EH (cell line): ENCODE measurements at places on chromosomes 2 and 18.
A peak's percentile ranks its signal among the peaks of the same experiment; 100 is the strongest.

- no peak for DNase-seq
Measured at GRCh38 chr2:176556373-176556772, 287.1 kb downstream of the MTX2 start.

GRCh38 chr2:58010599-58010998, 36.0 kb upstream of the VRK2 start:
- DNase-seq = no peak

GRCh38 chr2:197286805-197287595, 23.6 kb downstream of the ANKRD44 start:
- peak; percentile 95 for DNase-seq

- peak; percentile 11 for DNase-seq
Measured at GRCh38 chr2:144325086-144325485, 194.8 kb downstream of the ZEB2 start.

DNA sequence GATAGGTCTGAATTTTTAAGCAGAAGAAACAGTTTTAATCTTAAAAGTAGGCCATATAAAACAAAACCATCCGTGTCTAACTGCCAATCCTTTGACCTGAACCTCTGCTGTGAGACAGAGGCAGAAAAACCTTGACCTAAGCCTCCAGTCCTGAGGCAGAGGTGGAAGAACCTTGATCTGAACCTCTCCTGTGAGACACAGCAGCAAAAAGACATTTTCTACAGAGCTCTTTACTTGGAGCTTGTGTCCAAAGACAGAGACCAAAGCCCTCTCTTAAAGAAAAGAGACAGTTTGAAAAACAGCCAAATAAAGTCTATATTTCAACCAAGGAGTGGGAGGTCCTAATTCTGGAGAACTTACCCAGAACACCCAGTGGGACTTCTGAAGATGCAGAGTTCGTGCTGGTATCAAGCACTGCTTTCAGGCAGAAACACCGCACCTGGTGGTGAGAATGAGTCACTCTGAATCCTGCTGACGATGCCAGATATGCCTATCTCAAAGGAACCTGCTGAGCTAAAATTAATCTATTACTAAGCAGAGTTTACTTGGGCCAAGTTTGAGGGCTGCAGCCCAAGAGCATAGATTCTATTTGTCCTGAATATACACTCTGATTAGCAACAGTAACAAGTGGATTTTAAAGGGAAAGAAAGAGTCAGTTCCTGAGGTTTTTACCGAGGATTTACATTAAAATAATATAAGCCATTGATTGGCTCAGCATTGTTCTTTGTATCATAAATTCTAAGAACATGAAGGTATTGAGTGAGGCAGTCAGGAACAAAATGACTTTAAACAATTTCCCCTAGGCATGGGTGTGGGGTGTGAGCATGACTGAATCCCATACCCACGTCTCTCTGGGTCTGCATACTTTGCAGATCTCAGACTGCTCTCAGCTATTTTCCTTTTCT, 806.4 kb downstream of the TRIB2 start:
- no peak for DNase-seq

DNA sequence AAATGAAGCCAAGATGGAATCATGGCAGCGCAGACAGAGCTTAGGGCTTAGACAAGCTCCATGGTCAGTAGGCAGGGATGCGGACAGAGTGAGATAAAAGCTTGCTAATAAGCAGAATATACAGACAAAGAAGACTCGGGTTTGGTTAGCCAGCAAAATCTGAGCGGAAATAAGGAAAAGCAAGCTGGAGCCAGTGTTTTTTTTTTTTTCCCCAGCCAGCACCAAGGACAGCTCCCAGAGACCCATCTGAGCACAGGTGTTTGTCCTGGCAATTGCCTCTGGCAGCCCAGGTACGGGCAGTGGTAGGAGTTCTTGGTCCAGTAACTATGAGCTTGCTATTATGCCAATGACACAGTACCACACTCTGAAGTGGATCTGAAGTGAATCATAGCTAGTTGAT, 187.6 kb downstream of the ADCYAP1 start:
- DNase-seq = no peak

DNA sequence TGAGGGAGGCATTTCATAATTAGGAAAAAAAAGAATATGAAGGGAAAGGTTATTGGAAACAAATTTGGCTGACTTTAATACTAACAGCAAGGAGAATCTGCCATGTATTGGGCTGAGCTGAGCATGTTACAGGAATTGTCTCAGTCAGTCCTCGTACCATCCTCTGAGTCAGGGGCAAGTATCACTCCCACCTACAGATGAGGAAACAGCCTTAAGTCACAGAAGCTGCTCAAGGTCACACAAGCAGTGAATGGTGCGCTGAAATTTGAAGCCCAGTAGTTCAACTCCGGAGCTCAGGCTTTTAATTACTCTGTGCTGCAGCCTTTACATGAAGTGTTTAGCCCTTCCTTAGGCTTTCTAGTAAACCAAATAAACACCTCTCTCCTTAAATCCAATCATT, 17.3 kb downstream of the PROKR1 start:
- no peak for DNase-seq

DNA sequence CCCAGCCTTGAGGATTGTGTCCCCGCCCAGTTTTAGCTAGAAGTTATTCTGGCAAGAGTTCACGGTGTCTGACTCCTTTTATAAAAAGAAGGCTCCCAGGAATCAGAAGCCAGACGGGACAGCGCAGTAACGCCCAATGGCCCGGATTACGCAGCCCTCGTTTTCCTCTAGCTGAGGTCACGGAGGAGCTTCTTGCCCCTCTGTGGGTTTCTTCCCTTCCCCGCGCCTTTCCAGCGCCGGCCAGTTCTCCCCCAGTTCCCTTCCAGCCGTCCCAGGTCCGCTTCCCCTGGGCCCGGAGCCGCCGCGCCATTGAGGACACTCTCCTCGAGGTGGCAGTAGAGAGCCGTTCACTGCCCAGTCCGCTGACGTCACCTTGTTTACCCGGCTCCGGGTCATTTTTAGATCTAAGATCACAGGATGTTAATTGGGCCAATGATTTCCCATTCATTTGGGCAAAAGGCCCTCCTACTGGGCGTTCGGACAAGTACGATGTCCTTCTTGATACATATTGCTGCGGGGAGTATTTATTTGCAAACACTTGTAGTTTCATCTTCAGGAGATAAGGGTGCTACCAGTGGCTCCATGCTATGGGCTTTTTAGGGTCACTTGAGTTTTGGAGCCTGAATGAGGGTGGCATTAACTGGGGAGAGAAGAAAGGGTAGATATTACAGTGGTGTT, 81.5 kb upstream of the PPM1B start:
- DNase-seq = peak; percentile 78

GRCh38 chr2:73004466-73004865, 67.0 kb downstream of the SFXN5 start:
- DNase-seq = no peak

GRCh38 chr2:95296011-95296410, 1.1 kb upstream of the KCNIP3 start:
- DNase-seq = no peak

DNA sequence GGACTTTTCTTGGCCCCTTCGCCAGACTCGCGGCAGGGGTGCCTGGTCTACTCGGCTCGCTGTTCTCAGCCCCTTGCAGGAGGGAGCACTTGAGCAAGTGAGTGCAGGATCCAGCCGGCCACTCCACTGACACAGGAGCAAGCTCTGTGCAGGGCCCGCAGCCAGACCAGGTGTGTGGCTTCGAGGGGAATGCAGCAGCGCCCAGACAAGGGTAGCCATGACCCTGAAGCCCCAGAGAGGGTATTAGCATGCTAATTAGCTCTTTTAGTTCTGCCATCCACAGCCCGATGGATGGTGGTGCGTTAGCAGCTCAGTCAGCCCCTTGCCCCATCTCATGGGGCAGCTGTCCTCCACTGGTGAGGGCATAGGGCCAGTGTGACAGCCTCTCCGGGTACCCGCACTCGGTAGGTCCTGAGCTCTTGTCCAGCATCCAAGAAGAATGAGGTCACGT, 103.2 kb upstream of the HS6ST1 start:
- no peak for DNase-seq

DNA sequence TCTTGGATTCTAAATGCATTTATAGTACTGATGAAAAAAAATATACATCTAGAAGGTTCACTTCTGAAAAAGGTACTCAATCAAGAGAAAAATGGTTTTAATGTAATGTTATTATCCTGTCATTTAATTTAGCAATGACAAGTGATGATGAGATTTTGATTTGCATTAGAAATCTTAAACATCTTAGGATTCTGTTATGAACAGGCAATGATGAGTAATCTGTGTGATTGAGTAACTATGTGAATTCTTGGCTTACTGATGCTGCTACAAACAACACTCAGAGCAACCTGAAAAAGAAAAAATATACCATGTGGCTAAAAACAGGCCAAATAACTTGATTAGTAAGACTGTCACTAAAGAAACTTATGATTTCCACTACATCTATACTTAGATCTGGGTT, 30.1 kb downstream of the RBKS start:
- peak; percentile 82 for DNase-seq

DNA sequence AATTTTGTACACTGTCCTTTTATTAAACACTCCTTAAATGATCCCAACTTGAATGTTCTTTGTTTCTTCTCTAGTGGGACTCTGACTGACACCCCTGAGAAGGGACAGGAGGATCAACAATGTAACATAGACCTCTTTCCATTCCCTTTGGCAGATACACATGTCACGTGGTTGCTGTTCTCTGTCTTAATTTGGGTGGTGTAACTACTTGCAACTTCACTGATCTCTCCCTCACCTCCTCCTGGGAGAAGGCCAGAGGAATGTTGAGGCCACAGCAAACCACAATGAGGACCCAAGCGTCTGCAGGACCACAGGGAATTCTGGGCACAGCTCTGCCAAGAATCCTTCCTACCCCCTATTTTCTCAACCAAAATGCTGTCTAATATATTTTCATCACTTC, 205.6 kb downstream of the RTP5 start:
- peak; percentile 75 for DNase-seq

DNA sequence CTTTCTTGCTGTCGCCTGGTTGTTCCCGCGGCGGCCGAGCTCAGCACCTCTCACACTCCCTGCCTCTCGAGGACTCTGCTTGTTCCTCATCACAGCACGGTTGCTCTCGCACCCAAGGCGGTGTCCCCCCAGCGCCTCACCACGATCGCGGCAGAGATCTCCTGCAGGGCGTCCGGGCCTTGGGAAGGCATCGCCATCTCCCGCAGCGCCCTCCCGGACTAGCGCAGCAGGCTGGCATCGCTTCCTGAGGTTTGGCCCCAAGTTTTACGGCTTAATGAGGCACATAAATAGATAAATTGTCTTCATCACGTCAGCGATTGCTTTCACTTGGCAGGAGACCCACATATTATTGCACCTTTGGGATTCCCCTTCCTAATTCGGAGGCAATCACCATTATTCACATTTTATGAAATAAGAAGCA, 125.4 kb downstream of the RGPD3 start:
- DNase-seq = no peak

GRCh38 chr2:185219981-185220380, 518.6 kb upstream of the FSIP2 start:
- DNase-seq = no peak

GRCh38 chr18:10063489-10063888, 149.7 kb downstream of the VAPA start:
- no peak for DNase-seq

GRCh38 chr2:216601632-216602409, 31.4 kb upstream of the IGFBP2 start:
- no peak for DNase-seq

- DNase-seq = no peak
Measured at GRCh38 chr2:122216901-122217300, 461.4 kb downstream of the TSN start.

DNA sequence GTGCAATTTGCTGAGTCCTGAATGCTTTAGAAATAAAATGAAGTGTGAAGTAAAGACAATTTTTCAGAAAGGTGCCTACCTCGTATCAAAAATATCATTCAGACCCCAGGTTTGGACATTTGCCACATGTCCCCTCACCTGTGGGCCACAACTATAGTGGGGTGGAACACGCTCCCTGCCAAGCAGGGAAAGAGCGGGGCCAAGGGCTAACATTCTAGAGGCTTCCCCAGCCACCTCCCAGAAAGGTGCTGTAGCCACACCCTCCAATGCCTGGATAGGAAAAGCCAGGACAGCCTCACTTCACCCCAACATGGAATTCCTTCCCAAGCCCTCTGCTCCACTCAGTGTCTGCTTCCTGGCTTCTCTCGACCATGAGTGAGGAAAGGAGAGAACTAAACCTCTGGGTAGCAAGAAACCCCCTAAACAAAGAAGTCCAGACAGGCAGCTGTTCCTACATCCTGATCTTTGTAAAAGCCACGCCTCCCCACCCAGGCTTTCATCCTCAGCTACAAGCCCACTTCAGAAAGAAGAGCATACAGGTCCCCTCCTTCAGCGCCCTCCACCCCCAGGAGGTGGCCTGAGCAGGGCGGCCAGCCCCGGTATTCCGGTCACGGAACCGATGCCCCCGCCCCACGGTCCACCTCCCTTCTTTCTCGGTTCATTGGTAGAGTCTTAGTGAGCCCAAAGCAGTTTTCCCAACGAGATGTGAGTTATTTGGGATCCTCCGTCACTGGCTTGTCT, 2.1 kb downstream of the COL6A3 start:
- DNase-seq = peak; percentile 72

GRCh38 chr2:143684551-143685320, 555.5 kb downstream of the ARHGAP15 start:
- no peak for DNase-seq

DNA sequence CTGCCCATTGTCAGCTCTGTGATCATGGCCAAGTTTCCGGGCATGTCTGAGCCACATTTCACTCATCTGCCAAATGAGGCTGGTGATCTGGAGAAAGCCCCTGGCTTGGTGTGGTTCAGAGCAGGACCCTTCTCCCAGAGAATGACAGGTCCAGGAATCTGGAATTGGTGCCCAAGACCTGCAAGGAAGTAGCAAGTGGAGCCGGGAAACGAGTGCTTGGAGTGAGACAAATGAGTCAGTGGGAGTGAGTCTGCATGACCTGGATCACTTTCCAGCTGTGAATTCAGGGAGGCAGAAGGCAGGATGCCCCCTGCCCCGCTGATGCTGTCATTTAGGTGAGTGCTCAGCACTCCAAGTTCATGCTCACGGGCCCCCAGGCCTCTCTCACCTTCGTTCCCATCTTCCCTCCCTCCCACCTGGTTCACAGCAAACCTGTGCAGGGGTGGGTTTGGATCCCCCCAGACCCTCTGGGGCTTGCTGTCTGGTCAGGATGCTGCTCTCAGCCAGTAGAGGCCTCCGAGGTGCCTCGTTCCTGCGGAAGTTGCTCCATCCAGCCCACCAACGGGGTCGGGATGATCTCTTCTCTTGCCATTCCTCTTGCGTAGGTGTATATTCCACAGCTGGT, 104.4 kb downstream of the INHBB start:
- DNase-seq = no peak

GRCh38 chr2:110853516-110853915, 121.1 kb downstream of the ACOXL start:
- peak; percentile 15 for DNase-seq
